ENCODE measurements at places on chromosomes 1 and 21. TPM values are rescaled to one million over a fixed set of nuclear protein-coding genes. Genes with fewer than 3 reads are reported as not detected.

- no peak for DNase-seq
These were observed 14.4 kb upstream of the THEM5 start for GRCh38 chr1:151867765-151868411.

- no peak for DNase-seq
These were observed 121.5 kb downstream of the SIM2 start for GRCh38 chr21:36820176-36821031.

Gene HSD11B1
- 3.8 TPM for total RNA-seq

Gene LCE1C
- not detected for total RNA-seq

Gene C1QC
- total RNA-seq, result 196 TPM
